ENCODE measurements at places on chromosomes 3 and 15. TPM values are rescaled to one million over a fixed set of nuclear protein-coding genes. Genes with fewer than 3 reads are reported as not detected.

Gene UACA
- total RNA-seq = 26.7 TPM

Gene MYL3
- not detected for total RNA-seq

Gene DUOXA1
- total RNA-seq = 1.3 TPM

Gene PLSCR2
- not detected for total RNA-seq

Gene PRR20G
- total RNA-seq = not detected

Gene ATP10A
- 5.0 TPM for total RNA-seq

Gene GPR156
- total RNA-seq = 5.1 TPM

Gene P2RY1
- total RNA-seq = 0.29 TPM

Gene ITIH1
- total RNA-seq = not detected

Gene STXBP5L
- total RNA-seq = not detected

Gene PLA2G4E
- not detected for total RNA-seq

Gene SPATA12
- total RNA-seq = 0.47 TPM

Gene CHRM5
- 0.04 TPM for total RNA-seq

Gene CP
- total RNA-seq = not detected

Gene TRH
- not detected for total RNA-seq

Gene CPNE9
- 0.07 TPM for total RNA-seq

Gene EEF1AKMT4
- total RNA-seq = 27.3 TPM

Gene OSBPL10
- 34.6 TPM for total RNA-seq

Gene MSL2
- 7.9 TPM for total RNA-seq

Gene CIAO2A
- total RNA-seq = 92.4 TPM

Gene FAM3D
- total RNA-seq = not detected

Gene CLDN11
- 32.0 TPM for total RNA-seq

Gene IFT122
- 13.8 TPM for total RNA-seq

Gene CCDC39
- total RNA-seq = not detected

Gene NMB
- total RNA-seq = 20.4 TPM

Gene PRSS50
- total RNA-seq = not detected

Gene RETNLB
- total RNA-seq = not detected

Gene SLC22A14
- not detected for total RNA-seq

Gene LRRN1
- total RNA-seq = not detected

Gene TM4SF18
- 0.40 TPM for total RNA-seq

Gene BMF
- 5.2 TPM for total RNA-seq

Gene FHIT
- 1.2 TPM for total RNA-seq

Gene CEP97
- 12.1 TPM for total RNA-seq

Gene C2CD4A
- 0.11 TPM for total RNA-seq

Gene RAD18
- total RNA-seq = 22.8 TPM

Gene TLR9
- not detected for total RNA-seq

Gene OR5K2
- total RNA-seq = not detected

Gene SLC51A
- total RNA-seq = 10.0 TPM

Gene DNAH12
- not detected for total RNA-seq

Gene CLEC3B
- total RNA-seq = not detected
